ENCODE measurements at places on chromosomes 7 and 10.

DNA sequence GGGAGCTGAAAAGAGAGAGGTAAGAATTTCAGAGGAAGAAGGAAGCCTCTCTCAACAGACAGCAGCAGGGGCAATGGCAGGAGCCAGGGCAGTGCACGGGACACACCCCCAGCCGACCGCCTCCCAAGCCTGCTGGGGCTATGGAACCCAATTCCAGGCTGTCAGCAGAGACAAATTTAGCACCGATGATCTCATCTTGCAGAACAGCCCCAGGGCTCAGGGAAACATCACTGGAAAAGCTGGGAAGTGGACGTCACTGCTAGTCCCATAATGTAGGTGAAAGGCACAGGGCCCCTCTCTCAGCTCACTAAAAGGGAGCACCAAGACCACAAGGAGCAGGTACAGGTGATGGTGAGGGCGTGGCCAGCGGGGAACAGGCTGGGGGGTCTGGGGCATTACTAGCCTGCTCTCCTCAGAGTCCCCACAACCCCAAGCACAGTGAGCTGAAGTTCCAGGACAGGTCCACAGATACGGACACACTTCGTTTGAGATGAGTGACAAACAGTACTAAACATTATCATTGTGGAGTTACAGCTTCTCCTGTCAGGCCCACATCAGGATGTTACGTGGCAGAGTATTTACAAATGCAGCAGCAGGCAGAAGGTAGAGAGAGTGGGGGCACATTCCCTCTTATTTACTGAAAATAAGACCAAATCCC, 103.7 kb downstream of the PLXNA4 start:
- DNase-seq = no peak

- peak; percentile 78 for DNase-seq
These were observed at the start of gene RGS10 for GRCh38 chr10:119542357-119542987. TSS of gene RGS10 (minus strand) at chr10:119542719. CDS start at chr10:119542638, 81 bp downstream.

DNA sequence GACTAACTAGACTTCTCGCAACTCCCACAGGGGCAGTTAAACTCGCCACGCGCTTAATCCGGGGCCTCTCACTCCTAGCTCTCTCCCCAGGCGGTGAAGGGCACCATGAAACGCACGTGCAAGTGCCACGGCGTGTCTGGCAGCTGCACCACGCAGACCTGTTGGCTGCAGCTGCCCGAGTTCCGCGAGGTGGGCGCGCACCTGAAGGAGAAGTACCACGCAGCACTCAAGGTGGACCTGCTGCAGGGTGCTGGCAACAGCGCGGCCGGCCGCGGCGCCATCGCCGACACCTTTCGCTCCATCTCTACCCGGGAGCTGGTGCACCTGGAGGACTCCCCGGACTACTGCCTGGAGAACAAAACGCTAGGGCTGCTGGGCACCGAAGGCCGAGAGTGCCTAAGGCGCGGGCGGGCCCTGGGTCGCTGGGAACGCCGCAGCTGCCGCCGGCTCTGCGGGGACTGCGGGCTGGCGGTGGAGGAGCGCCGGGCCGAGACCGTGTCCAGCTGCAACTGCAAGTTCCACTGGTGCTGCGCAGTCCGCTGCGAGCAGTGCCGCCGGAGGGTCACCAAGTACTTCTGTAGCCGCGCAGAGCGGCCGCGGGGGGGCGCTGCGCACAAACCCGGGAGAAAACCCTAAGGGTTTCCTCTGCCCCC, 19.5 kb downstream of the WNT8B start:
- peak; percentile 54 for DNase-seq

- DNase-seq = peak; percentile 10
These were observed 62.6 kb downstream of the ADK start for GRCh38 chr10:74213571-74214162.

DNA sequence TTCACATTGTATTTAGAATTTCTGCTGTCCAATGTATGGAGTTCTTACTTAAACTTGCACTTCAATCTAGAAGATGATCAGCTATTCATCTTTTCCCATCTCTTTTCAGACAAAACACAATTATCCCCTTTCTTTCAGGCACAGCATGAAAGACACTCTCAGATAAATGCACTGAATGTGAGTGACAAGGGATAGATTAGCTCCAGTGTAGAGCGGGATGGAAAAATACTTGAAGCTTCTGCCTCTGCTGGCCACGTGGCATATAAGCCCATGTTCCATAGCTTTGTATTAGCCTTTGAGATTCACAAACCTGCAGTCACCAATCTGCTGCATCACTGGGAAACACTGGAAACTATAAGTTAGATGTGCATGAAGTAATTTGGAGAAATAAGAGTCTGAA, 162.2 kb upstream of the FAM3C start:
- DNase-seq = no peak
